ENCODE measurements at places on chromosomes 16 and 17.
A peak's percentile ranks its signal among the peaks of the same experiment; 100 is the strongest.

DNA sequence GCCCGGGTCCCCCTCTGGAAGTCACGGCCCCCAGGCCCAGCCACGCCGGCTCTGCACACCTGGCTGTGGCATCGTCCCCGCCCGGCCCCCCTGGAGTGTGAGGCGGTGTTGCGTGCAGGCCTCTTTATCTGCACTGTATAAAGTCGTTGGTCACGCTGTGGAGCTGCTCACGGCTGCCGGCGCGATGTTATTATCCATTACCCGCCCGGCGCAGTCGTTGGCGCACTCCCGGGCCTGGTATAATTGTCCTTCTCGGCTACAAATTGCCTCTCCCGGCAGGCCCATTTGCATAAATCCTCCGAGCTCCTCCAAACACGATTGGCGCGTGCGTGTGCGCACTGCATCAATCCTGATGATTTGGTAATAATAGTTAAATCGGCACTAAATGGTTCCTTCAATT, 57.8 kb downstream of the BAHCC1 start:
- no peak for DNase-seq

GRCh38 chr17:8572764-8573163, 57.8 kb downstream of the MYH10 start:
- DNase-seq, result no peak

GRCh38 chr16:20995711-20996110, 95.1 kb downstream of the LYRM1 start:
- no peak for DNase-seq

DNA sequence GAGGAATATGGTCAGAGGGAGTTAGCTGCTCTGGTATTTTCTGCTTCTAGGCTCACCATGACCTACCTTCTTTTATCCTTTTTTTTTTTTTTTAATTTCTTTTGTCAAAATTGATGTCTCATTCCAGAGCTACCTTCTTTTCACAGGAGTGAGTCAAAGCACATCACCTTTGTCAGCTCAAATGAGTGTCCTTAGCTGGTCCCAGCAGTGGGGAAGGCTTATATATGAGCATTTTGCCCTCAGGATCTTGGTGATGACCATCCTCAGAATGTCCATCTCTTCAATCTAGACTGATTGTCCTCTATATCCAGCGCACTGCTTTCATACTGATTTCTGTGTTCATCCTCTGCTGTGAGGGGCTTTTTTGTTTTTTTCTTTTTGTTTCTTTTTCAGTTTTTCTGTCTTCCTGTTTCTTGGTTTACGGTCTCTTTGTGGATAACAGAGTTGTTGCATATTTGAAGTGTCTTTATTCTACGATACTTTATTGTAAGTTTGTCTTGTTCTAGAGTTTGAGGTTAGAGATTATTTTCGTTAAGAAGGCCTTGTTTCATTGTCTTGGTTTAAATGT, 24.9 kb downstream of the CBFB start:
- DNase-seq, result no peak

- no peak for DNase-seq
These were observed 195.4 kb downstream of the KATNIP start for GRCh38 chr16:27745348-27745747.

- no peak for DNase-seq
These were observed 313.7 kb downstream of the MAF start for GRCh38 chr16:79286646-79287423.

DNA sequence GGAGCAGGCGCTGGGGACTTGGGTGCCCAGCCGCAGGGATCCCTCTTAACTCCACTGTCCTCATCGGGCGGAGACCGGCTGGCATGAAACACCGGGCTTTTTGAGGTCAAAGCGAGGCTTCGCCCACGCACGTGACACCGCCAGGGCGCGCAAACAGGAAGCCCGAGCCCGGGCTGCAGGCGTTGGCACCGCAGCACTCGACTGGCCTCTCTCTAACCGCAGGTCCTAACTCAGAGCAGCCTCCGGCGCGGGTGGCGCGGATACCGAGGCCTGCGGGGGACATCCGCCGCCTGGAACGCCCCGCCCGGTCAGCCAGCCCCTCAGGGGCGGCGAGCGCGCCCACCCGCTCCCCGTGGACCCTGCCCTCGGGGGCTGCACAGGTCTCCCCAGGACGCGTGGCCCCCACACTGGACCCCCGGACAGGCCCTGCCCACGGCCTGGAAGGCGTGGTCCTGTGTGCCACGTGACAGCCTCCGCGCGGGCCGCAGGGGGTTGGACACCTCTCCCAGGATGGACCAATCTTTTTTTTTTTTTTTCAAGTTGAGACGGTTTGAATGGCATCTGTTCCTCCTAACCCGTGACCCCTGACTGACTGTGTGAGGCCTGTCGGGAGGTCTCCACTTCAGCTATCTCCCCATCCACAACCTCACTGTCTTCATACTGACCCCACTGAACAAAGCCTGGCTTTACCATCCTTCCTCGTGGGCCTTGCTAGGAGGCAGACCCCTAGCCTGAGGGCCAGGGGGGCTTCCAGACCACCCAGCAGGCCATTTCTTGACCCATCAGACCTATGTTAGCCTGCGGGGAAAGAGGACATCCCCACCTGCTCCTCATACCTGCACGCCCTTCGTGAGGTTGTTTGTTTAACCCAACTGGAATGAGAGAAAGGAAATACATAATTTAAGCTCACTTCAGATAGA, 8.4 kb upstream of the SLC47A2 start:
- DNase-seq, result peak; percentile 14

DNA sequence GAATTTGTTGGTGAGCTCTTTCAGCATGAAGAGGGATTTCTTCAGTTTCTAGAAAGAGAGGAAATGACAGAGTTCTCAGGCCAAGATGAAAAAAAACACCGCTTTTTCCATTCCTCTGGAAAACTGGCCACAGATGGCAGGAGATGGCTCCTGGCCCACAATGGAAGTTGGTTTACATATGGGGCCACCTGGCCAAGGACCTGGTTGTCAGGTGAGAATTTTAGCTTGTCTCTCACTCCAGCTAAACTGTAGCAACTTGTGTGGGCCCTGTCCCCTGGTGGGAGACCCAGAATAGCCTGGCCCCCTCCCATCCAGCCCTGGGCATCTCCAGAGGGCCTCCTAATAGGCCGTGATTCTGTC, 33.6 kb downstream of the LGALS9 start:
- no peak for DNase-seq

GRCh38 chr16:66524601-66525164, 25.2 kb downstream of the TK2 start:
- DNase-seq, result no peak

GRCh38 chr17:82389379-82389778, 17.8 kb downstream of the UTS2R start:
- DNase-seq, result no peak

- DNase-seq, result no peak
These were observed 7.2 kb upstream of the G6PC1 start for GRCh38 chr17:42893359-42893758.

- no peak for DNase-seq
These were observed 232.8 kb downstream of the SEC14L1 start for GRCh38 chr17:77373299-77374169.

DNA sequence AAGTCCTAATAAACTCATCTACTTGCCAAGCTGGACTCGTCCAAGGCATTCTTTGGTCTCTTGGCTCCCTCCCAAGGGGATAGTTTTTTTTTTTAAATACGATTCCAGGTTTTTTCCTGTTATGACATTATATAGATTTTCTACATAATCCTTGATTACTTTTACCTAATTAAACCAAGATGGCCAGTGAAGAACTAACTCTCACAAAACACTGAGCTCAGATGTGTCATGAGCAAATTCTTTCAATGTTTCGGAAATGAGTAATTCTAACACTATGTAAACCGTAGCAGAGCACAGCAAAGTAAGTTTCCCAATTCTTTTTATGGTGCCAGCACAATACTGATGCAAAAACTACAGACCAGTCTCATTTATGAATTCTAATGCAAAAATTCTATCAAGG, 1.8 kb downstream of the ZNF23 start:
- DNase-seq, result no peak

GRCh38 chr16:70777973-70778406, 23.0 kb downstream of the VAC14 start:
- DNase-seq, result no peak

DNA sequence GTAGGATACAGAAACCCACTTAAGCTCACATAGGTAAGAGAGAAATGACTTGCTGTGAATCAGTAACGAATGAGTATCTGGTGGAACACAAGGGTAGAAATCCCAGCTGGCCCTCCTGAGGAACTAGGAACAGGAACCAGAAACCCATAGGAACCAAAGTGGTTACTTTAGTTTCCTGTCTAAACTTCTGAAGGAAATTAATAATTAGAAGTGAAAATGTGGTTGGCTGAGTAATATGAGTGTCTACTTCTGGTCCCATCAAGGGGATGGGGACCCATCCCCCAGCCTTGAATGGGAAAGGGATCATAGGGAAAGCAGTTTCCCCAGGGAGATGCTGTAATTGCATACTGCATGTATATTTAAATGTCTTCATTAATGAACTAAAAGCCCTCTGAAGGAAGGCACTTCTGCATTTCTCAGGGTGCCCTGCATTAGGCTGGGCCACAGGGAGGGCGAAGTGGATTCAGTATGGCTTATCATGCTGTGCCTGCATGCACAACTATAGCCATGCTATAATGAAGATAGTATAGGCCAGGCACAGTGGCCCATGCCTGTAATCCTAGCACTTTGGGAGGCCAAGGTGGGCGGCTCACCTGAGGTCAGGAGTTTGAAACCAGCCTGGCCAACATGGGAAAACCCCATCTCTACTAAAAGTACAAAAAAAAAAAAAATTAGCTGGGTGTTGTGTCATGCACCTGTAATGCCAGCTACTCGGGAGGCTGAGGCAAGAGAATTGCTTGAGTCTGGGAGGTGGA, 45.6 kb downstream of the CYB5B start:
- DNase-seq, result no peak

DNA sequence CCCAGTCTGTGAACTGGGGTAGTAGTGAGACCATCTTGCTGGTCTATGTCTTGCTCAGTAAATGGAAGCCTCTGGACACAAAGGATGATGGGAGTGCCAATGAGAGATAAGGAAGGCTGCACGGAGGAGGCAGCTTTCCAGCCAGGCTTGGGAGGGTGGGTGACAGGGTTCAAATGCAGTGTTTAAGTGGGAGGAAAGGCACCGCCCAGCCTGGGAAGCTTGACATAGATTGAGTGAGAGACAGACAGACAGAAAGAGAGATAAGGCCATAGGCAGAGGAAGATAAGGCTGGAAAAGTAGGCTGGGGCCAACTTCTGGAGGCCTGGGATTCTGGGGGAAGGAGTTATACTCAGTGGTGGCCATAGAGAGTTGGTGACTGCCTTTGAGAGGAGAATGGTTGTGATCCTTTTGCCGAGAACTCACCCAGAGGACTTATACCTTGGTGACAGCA, 7.2 kb upstream of the COL1A1 start:
- no peak for DNase-seq

DNA sequence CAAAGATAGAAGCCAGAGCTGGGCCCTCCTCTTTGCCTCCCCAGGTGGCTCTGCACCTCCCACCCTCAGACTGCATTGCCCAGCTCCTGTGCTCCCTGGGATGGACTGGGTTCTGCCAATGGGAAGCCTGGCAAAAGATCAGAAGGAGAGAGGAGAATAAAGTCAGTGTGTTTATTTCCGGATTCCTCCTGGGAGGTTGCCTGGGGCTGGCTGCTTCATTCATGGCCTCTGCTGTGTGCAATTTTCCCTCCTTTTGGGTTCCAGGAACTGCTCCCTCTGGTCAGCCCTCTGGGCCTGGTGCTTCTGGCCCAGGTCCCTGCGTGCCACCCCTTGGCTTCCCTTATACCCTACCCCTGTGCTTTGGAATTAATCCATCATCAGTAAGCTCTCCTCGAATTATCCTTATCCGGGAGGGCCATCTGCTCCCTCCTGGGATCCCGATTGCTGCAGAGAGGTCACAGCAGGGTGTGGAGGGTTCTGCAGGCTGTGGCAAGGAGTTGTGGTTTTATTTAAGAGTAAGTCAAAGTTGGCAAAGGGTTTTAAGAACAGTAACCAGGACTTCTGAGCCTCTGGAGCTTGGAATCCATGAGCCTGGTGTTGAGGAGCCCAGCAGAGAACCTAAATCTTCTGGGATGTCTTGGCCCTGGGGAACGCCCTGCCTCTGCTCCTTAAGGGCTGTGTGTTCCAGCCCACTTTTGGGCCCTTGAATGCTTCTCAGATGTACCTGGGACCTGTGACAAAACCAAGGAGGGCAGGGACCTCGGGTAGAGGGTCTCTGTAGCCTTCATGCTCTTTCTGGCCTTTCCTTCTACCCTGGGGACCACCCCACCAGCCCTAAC, 8.2 kb upstream of the MMP2 start:
- DNase-seq, result no peak

GRCh38 chr17:38428643-38429371, 543 bp downstream of the ARHGAP23 start:
- no peak for DNase-seq

DNA sequence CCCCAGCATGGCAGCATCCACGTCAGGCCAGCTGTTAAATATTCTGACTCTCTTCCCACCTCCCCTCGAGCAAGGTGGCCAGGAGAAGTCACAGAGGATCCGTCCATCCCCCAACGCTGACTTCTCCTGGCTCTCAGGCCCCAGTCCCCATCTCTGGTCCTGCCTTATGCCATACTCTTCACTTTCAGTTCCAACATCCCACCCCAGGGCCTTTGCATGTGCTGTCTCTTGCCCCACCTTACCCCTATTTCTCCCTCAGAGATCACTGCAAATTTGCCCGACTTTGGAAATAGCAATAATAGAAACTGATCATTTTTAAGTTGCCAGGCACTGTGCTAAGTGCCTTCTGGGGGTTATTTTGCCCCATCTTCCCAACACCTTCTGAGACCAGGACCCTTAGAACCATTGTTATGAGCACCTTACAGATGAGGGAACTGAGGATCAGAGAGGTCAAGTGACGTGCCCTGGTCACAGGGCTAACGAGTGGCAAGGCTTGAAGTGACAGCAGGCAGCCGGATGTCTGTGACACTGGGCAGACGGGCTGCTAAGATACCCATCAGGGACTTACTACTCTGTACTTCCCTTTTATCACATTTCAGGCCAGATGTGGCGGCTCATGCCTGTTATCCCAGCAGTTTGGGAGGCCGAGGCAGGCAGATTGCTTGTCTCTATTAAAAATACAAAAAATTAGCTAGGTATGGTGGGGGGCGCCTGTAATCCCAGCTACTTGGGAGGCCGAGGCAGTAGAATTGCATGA, 17.7 kb downstream of the HID1 start:
- no peak for DNase-seq

DNA sequence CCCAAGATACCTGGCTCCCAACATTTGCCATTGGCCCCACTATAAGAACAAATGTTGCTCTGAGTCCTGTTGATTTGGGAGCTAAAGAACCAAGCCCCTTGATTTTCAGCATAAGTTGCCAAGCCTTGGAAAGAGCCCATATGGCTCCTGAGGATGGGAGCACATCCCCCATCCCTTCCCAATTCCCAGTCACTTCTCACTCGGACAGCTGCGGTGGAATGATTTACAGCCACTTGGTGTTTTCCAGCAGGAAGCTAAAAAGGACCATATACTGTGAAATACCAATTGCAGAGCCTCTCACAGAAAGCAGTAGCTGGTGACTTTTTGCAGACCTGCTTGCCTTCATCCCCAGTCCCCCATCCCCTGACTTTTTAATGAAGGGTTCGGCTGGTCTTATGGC, 524.6 kb downstream of the GRIN2A start:
- no peak for DNase-seq
